ENCODE measurements at places on chromosomes 1 and 21. TPM values are rescaled to one million over a fixed set of nuclear protein-coding genes. Genes with fewer than 3 reads are reported as not detected.

KCNJ9 gene
- total RNA-seq = not detected

DLGAP3 gene
- total RNA-seq = 0.87 TPM

GBP5 gene
- 0.10 TPM for total RNA-seq

STX12 gene
- total RNA-seq = 25.3 TPM

KRTAP19-2 gene
- total RNA-seq = not detected

KANK4 gene
- total RNA-seq = 0.18 TPM

PAX7 gene
- total RNA-seq = not detected

NCF2 gene
- total RNA-seq = 0.10 TPM

GPR25 gene
- not detected for total RNA-seq

TNFRSF9 gene
- 0.23 TPM for total RNA-seq

ECM1 gene
- total RNA-seq = 2.2 TPM

REN gene
- not detected for total RNA-seq

TMCC2 gene
- 3.1 TPM for total RNA-seq

DYNLT5 gene
- not detected for total RNA-seq

AIRE gene
- not detected for total RNA-seq

KPRP gene
- not detected for total RNA-seq

SLAMF9 gene
- total RNA-seq = not detected

GIPC2 gene
- total RNA-seq = 0.26 TPM

ZRANB2 gene
- 64.9 TPM for total RNA-seq

NUDT17 gene
- 3.7 TPM for total RNA-seq

TGFBR3 gene
- 14.5 TPM for total RNA-seq

LEPR gene
- total RNA-seq = 3.0 TPM

KRTAP21-2 gene
- total RNA-seq = not detected

APCS gene
- 0.33 TPM for total RNA-seq

All from Panc1 (cell line).